ENCODE measurements at places on chromosomes 1 and 21.

- no peak for DNase-seq
These were observed 14.4 kb downstream of the FRRS1 start for GRCh38 chr1:99751877-99752504.

- no peak for DNase-seq
These were observed 27.7 kb downstream of the TNR start for GRCh38 chr1:175715742-175716141.

DNA sequence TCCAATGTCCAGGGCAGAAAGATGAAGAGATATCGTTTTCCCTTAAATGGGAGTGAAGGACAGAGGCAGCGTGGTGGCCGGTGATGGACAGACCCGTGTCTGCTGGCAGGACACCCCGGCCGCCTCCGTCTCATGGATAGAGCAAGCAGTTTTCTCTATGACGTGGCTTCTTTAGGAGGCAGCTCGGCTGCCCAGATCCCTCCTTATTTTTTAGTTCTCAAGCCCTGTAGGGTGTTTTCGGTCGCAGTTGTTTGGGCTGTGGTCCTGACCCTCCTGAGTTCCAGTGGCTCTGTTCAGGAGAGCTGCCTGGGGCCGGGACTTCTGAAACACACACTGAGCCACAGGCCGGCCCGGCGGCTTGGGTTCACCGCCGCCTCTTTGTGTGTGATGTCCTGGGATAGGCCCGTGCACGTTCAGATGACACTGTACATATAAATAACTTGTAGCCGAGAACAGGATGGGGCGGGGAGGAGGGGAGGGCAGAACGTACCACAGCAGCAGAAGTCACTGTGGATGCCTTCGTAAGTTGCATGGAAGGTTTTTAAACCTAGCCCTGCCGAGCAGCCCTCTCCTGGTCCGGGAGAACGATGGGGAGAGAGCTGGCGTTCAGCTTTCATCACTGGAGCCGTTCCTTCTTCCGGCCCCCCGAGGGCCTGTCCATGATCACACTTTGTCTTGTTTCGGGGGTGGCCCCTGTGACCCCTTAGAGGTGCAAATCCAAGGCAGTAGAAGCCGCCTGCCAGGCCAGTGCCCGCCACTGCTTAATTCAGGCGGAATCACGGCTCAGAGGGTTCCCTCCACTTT is 65.2 kb downstream of the SIK1 start:
- no peak for DNase-seq

- no peak for DNase-seq
These were observed 54.3 kb upstream of the ERO1B start for GRCh38 chr1:236336084-236336483.

DNA sequence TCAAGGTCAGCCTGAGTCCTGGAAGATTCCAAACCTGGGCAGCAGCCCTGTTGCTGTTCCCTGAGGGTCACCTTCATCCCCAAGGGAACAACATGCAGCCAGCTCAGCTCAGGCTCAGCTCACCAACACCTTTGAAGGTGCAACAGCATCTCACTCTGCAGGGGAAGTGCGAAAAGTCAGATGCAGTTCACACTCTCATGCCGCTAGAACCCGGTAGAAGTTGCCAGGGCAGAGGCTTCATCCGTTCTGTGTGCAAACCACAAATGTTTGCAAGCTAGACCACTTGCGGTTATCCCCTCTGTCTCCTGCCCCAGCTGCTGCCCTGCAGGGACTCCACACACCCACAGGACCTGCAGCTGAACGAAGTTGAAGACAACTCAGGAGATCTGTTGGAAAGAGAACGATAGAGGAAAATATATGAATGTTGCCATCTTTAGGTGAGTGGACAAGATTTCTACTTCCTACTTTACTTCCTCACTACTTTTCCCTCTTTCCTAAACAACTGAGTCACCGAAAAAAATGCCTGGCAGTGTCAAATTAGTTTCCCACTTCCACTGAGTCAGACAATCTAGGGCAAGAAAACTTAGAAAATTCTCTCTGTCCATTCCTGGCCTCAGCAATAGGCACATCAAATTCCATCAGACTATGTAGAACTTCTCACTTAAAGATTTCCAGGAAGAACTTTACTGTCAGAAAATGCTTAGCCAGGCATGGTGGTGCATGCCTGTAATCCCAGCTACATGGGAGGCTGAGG is 1.8 kb upstream of the FCRL6 start:
- peak; percentile 14 for DNase-seq

- DNase-seq: no peak
These were observed 4.5 kb downstream of the TNFSF4 start for GRCh38 chr1:173202424-173203145.

- peak; percentile 94 for DNase-seq
These were observed at the start of gene TRNAU1AP for GRCh38 chr1:28552758-28553663. TSS of gene TRNAU1AP (plus strand) at chr1:28553085. CDS start at chr1:28553111, 26 bp downstream.

All from stimulated activated CD8-positive, alpha-beta memory T cell treated with anti-CD3 and anti-CD28 coated beads, Interleukin-4, amount 100 ng/mL, for 1 hour (primary cell).